Cardiac fibroblast (primary cell): ENCODE measurements at places on chromosomes 16 and 17.
A peak's percentile ranks its signal among the peaks of the same experiment; 100 is the strongest.

DNA sequence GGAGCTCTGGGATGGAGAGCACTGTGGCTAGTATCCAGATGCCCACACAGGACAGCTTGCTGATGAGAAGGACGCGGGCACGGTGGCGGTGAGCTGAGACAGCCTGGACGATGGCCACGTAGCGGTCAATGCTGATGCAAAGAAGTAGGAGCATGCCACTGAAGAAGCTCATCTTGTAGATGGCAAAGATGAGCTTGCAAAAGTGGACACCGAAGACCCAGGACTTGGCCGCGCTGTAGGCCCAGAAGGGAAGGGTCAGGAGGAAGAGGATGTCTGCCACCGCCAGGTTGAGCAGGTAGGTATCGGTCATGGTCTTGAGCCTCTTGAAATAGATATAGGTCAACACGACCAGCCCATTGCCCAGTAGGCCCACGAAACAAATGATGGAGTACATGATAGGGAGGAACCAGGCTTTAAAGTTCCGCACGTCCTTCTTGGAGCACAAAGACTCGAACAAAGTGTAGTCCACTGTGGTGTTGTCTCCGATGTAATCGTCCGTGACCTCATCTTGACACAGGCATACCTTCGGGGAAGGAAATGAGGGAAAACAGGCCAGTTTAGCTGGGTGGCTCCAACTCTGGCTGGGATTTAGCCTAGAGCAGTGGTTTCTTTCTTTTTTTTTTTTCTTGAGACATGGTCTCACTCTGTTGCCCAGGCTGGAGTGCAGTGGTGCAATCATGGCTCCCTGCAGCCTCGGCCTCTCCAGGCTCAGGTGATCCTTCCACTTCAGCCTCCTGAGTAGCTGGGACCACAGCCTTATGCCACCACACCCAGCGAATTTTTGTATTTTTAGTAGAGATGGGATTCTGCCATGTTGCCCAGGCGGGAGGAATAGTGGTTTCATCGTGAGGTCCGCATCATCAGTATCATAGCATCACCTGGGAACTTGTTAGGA is 9.7 kb downstream of the CCR7 start:
- no peak for DNase-seq

DNA sequence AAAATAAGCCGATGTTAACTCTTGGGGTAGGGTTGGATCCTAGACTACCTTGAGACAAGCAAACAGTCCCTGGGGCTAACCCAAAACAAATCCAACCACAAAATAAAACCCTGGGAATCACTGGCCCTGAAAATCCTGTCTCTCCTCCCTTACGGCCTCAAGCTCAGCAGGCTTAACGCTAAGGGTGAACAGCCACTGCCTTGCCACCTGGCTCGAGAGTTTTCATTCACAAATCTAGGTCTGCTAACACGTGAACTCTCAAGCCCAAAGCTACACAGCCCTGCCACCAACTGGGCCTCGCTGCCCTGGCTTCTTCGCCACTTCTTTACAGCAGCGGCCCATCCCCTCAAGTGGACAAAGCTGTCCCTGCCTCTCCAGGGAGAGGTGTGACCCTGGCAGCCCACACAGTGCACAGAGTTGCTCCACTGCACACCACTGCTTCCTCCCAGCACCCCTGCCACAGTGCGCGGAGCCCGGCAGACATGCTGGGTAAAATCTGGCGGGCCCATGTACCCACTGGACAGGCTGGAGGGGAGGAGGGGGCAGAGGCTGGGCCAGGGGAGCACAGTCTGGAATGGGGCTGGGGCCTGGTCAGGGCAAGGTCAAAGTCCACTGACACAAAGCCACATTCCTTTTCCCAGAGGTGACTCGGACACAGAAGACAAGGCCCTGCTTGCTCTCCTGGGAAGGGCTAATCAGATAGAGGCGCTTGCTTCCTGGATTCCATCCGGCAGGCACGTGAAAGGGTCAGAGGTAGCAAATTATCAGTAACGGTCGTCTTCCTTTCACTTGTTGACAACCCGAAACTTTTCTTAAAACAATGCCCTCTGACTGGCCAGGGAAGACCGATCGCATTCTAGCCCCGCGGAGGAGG is 996 bp downstream of the PCYT2 start:
- DNase-seq, result no peak

- no peak for DNase-seq
Observed at GRCh38 chr17:45869676-45870341, 24.5 kb upstream of the MAPT start.

GRCh38 chr16:1612320-1613111 is at the start of gene CRAMP1:
CRAMP1 (plus strand) TSS chr16:1612360; CDS start chr16:1614640, 2,280 bp downstream.
- DNase-seq, result peak; percentile 26

GRCh38 chr16:75458029-75458428 is 6.5 kb downstream of the TMEM170A start:
- DNase-seq, result no peak

- DNase-seq, result no peak
Observed at GRCh38 chr17:49239963-49240362, 9.4 kb upstream of the PHOSPHO1 start.

GRCh38 chr16:90046122-90046970 is 27.1 kb upstream of the DBNDD1 start:
- no peak for DNase-seq

- no peak for DNase-seq
Observed at GRCh38 chr16:46796764-46797269, 34.2 kb downstream of the C16orf87 start.

- DNase-seq, result peak; percentile 31
Observed at GRCh38 chr17:69818467-69818866, 256.6 kb upstream of the KCNJ16 start.

DNA sequence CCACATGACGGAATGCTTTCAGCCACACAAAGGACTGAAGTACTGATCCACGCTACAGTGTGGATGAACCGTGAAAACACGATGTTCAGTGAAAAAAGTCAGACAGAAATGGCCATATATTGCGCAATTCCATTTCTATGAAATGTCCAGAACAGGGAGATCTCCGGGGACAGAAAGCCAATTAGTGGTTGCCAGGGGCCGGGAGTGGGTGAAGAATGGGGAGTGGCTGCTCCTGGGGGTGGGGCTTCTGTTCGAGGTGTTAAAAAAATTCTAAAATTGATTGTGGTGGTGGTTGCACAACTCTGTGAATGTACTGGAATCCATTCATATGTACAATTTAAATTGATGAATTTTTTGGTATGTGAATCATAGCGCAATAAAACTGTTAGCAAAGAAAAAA is 154.8 kb upstream of the HSBP1 start:
- DNase-seq, result peak; percentile 40

GRCh38 chr16:78211946-78212345 is 112.5 kb downstream of the WWOX start:
- no peak for DNase-seq

- no peak for DNase-seq
Observed at GRCh38 chr17:3271072-3271848, 26.9 kb downstream of the OR3A1 start.

GRCh38 chr17:46875849-46876352 is 24.5 kb downstream of the WNT9B start:
- no peak for DNase-seq

DNA sequence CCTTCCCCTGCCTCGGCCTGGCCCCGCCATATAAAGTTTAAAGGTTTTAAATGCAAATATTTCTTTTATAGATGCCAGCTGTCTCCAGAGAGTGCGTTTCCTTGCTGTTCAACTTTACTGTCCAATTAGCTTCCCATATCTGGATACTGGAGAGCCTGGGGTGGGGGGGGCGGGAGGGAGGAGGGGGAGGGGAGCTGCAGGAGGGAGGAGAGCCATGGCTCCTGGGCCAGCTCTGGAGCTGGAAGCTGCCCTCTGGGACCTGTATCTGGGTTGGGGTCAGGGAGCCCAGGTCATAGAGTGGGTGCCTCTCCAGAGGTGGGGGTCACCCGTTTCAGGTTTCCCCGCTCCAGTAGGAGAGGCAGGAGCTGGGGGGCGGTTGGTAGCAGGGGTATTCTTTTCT is 6.2 kb upstream of the GSE1 start:
- DNase-seq, result no peak
